ENCODE measurements at places on chromosomes 4 and X. TPM values are rescaled to one million over a fixed set of nuclear protein-coding genes. Genes with fewer than 3 reads are reported as not detected.

DNA sequence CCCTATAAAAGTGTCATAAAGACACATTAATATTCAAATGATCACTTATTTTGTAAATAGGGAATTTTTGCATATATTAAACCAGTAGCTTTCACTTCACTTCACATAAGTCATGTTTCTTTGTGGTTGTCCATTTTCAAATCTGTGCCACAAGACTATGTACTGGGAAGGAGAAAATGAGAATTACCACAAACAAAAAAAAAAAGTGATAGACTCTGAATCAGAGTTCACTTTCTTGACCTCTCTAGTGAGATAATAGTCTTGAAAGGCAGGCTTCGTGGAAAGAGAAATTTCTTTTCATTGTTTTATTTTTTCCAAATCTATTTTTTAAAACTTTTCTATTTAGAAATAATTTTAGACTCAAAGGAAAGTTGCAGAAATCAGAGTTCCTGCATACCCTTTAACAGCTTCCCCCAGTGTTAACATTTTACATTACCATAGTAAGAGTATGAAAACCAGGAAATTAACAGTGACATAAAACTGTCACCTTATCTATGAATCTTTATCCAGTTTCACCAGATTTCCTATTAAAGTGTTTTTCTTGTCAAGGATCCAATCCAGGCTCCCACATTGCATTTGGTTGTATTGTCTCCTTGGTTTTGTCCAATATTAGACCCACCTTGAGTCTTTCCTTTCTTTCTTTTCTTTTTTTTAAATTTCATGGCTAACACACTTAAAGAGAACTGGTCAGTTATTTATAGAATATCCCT lies 215.4 kb upstream of the PGRMC2 start:
- DNase-seq = no peak

- no peak for DNase-seq
Observed at GRCh38 chr4:114052227-114052626, 72.8 kb upstream of the ARSJ start.

DNA sequence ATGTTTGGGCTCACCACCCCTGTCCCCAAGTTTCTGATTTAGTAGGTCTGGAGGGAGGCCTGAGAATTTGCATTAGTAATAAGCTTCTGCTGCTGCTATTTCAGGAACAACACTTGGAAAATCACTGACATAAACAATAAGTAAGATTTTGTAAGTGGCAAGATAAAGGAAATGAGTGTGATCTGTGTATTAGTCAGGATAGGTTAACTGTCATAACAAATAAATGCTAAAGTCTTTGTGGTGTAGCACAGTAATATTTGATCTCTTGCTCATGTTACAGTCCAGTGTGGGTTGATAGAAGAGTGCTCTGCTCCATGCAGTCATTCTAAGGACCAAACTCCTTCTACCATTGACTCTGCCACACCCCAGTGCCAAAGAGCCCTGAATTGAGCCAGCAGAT lies 67.0 kb downstream of the NHS start:
- no peak for DNase-seq

Gene PAGE1
- total RNA-seq = not detected

Gene GRSF1
- 81.4 TPM for total RNA-seq
